D341Med (cell line): ENCODE measurements at places on chromosomes 16 and 17.

- no peak for DNase-seq
These were observed 650.9 kb downstream of the KCNJ2 start for GRCh38 chr17:70820276-70820675.

DNA sequence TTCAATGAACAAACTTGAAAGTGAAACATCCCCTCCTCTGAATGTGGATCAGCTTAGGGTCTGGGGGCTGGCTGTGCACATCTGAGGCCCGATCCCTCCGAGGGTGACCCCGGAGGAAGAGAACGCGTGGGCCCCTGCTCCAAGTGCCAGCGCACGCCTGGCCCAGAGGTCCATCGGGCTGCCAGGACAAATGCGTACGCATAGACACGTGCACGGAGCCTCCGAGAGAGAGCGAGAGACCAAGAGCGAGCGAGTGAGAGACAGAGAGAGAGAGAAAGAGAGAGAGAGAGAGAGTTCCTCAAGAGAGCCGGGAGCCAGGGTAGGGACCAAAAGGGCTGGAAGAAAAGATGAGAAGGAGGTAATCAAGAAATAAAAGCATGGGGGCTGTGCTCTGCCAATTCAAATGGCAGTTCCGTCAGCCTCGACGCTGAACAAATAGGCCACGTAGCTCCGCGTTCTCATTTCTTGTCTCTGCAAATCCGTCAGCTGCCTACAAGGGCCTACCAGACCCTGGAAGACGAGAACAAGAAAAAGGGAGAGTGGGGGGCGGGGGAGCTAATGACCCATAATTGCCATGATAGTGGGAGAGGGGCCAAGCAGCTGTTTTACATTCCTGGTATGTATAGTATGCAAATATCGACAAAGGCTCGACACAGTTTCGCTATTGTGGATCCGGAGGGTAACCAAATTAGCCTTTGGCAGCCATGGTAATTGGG, 435.3 kb upstream of the ZFHX3 start:
- no peak for DNase-seq

- DNase-seq: no peak
These were observed 19.0 kb downstream of the TRPV1 start for GRCh38 chr17:3590231-3590630.

GRCh38 chr17:16304830-16305229, 48.4 kb downstream of the CENPV start:
- peak; percentile 33 for DNase-seq

DNA sequence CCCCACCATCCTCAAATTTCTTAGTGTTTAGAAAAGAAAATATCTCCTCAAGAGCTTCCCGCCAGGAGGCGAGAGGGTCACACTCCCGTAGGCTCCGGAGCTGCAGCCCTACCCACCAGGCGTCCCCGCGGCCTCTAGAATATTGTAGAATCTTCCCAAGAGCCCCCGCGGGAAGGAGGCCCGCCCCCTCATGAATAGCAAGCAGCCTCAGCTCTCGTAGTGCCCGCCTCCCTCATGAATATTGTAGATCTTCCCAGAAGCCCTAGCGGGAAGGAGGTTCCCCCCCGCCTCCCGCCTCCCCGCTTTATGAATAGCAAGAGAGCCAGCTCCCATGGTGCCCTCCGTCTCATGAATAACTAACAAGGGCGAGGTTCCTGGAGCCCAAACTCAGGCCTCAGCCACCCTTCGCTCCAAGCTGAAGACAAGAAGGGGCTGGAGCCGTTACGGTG, at the start of gene FBXO47:
TSS of gene FBXO47 (minus strand) at position 114 of the 449 bp plus-strand sequence. CDS start 4,378 bp downstream, outside the sequence.
- DNase-seq: peak; percentile 41

DNA sequence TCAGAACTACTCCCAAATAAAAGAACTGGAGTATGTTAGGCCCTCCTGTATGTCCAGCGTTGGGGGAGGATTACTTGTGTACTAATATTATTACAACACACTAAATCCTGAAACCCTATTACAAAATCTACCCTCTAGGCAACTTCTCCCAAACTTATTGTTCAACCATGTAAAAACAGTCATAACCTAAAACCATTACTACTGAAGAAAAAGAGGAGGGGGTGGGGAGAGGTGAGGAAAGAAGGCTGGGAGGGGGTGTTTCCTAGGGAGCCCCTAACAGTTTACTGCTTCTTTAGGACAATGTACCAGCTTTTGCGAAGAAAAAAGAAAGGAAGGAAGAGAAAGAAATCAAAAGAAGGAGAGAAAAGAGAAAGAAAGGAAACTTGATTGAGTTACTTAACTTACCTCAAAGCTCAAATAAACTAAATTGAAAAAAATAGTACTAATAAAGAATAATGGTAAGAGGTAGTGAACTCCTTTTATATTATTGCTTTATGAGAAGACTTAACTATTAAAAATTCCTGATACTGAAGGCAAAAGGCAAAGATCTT, 2.3 kb downstream of the SALL1 start:
- no peak for DNase-seq

- no peak for DNase-seq
These were observed 16.3 kb upstream of the CDH15 start for GRCh38 chr16:89155184-89155679.

DNA sequence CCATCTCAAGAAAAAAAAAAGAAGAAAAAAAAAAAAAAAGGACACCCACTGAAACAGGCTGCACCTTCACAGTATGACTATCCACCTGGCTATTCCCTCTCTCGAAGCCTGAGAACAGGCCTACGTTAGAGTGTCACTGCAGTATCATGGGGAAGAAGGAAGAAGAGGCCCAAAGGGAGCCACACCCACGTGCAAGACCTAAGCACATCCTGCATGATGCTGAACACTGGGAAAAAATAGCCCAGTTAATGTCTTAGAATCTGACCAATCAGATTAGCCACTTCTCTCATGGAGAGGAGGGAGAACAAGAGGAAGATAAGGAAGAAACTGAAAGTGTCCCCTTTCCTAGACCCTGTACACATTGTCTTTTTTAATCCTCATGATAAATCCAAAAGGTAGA, 19.5 kb upstream of the MED13 start:
- peak; percentile 18 for DNase-seq

GRCh38 chr16:55392701-55393100, 68.7 kb downstream of the IRX6 start:
- no peak for DNase-seq

DNA sequence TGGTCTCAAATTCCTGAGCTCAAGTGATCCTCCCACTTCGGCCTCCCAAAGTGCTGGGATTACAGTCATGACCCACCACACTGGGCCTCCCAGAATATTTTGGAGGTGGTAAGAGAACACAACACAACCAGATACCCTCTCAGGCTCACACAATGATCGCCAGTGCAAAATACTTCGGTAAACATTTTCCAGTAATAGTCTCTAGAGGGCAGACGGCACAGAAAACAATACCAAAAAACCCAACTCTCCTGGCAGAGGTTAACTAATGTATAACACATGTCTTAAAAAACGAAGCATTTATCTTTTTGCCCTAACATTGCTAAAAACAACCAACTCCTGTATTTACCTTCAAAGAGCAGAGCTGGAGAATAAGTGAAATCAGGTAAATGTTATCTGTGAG, 10.5 kb downstream of the NUFIP2 start:
- peak; percentile 34 for DNase-seq

DNA sequence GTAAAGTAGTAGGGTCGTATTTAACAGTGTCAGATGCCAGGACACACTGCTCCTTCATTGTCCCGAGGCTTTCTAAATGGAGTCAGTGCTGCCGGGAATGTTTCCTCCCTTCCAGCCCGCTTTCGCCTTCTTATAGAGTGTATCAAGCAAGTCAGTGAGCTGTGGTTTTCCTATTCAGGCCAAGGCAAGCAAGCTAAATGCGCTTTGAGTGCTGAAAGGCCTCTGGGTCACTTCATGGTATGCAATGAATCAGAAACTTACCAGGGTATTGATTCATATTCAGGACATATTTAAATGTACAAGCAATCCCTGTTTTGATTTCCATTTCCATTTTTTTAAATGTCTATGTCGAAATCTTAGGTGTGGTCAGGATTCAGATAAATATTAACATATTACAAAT, 327.9 kb upstream of the SOX9 start:
- DNase-seq: no peak

DNA sequence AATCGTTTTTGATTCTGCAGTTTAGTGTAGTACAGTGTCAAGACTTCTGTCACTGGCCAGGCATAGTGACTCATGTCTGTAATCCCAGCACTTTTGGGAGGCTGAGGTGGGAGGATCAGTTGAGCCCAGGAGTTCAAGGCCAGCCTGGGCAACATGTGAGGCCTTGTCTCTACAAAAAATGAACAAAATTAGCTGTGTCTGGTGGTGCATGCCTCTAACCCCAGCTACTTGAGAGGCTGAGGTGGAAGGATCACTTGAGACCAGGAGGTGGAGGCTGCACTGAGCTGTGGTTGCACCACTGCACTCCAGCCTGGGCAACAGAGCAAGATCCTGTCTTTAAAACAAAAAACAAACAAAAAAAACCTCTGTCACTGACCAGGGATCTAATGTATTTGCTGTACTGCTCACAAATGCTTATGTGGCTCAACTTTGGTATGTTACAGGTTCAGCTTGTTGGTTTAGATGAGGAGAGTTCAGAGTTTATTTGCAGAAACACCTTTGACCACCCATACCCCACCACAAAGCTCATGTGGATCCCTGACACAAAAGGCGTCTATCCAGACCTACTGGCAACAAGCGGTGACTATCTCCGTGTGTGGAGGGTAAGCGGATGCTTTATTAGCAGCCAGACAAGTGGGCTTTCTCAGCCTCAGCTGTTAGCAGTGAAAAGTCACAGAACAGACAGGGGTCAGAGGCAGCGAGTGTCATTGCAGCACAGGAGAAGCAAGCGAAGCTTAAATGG, 22.5 kb upstream of the TACO1 start:
- no peak for DNase-seq

GRCh38 chr17:61000911-61001310, 323.3 kb downstream of the BCAS3 start:
- no peak for DNase-seq

- DNase-seq: no peak
These were observed 16.6 kb upstream of the CES1 start for GRCh38 chr16:55849536-55849935.

DNA sequence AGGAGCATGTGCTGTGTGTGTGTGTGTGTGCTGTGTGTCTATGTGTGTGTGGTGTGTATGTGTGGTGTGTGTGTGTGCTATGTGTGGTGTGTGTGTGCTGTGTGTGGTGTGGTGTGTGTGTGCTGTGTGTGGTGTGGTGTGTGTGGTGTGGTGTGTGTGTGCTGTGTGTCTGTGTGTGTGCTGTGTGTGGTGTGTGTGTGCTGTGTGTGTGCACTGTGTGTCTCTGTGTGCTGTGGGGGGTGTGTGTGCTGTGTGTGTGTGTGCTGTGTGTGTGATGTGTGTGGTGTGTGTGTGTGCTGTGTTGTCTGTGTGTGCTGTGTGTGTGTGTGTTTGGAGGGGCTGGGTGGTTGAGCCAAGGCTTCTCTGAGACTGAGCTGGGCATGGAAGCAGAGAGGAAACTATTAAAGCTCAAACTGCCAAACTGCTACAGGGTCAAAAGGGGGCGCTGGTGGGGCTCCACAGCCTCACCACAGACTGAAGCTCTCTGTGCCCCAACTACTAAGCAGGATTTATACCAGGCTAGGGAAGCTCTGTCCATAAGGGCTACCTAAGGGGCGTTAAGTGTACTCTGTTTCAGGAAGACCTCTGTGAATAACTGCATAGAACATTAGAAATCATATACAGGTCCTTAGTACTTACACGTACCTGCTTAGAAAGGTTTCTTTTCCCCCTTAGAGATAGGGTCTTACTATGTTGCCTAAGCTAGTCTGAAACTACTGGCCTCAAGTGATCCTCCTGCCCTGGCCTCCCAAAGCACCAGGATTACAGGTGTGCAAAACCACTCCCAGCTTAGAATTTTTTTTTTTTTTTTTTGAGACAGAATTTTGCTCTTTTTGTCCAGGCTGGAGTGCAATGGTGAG, 27.8 kb upstream of the GHDC start:
- DNase-seq: peak; percentile 87

DNA sequence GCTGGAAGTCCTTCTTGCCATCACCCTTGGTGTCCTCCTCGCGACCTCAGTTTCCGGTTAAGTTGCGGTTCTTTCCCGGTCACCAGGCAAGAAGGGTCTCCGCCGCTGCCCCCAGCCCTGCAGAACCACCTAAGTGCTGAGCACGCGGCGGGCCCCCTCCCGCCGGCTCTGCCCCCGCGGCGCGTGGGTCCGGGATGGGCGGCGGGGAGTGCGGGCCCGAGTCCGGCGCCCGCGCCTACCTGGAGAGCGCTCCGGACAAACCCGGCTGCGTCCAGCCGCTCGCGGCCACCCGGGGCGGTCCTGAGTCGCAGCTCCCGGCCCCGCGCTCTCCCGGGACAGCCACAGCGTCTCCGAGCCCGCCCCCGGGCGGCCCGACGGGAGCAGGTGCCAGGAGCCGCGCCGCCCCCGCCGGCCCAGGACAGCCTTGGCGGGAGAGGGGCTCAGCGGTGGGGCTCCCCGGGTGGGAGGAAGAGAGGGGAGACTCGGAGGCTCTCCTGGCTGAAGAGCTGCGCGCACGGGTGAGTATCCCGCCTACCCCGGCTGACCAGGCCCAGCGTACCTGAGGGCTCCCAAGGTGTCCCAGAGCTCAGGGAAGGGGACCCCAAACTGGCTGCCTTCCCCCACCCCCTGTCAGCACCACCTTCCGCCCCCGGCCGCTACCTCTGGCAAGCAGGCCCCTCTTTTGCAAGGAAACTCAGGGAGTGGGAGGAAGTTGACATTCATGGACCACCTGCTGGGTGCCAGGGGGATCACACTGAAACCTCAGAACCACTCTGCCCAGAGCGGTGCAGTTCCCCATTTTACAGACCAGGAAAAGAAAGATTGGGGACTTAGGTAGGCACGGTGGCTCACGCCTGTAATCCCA, 22.2 kb upstream of the C17orf113 start:
- peak; percentile 66 for DNase-seq

DNA sequence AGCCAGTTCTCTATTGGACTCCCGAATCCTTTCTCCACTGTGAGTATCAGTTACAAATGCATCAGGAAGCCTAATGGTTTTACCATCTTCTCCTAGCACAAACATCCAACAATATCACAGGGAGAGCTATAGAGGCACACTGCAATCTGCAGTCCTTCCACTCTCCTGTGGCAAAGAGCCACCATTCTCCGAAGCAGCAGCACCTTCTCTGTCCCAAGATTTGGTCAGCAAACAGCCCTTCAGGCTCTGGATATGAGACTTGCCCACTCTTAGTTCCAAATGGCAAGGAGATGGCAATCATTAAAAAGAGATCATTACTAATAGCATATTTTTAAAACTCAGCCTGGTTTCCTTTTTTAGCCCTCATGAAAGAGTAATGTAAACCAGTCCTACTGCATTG, 223.4 kb downstream of the HS3ST3A1 start:
- no peak for DNase-seq

DNA sequence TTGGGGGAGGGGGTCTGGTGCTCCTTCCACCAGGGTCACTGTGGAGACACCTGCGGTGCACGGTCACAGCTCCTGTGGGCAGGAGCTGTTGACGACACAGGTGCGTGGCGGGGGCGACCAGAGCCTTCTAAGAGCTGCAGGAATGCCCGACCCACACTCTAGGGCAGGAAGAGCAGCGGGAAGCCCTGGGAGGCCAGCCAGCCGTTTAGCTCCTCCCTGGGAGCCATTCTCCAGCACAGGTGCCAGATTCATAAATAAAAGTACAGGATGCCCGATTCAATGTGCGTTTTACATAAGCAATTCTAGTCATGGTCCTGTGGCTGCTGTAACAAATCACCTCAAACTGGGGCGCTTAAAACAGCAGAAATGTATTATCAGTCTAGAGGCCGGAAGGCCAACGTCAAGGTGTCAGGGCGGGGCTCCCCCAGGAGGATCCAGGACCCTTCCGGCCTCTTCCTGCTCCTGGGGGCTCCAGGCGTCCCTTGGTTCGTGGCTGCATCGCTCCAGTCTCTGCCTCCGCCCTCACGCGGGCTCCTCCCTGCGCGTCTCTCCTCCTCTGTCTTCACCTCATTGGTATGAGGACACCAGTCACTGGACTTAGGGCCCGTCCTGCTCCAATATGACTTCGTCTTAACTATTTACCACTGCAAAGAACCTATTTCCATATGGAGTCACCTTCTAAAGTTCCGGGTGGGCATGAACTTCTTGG, 155.4 kb downstream of the FOXL1 start:
- no peak for DNase-seq
